ENCODE measurements at places on chromosomes 1 and 21.

GRCh38 chr1:31828926-31829690 is 13.3 kb upstream of the SPOCD1 start:
- no peak for DNase-seq

- no peak for DNase-seq
Observed at GRCh38 chr1:84839544-84839943, 53.5 kb downstream of the LPAR3 start.

GRCh38 chr1:194975913-194976312 is 1632.3 kb downstream of the KCNT2 start:
- DNase-seq, result no peak

DNA sequence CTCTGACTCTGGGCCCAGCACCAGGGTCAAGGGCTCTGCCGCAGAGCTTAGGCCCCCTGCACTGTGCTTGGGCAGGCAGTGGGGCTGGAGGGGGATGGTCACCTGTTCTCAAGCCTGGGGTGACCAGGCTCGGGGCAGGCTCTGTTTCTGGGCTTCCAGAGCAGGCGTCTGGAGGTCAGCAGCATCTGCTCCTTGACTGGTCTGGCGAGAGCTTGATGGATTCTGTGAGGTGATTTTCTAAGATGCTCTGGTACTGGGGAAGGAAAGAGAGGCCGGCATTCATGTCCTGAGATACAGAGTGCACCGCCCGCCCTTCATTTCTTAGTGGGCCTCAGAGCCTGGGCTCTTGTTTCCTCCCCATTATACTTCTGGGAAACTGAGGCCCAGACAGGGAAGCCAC is 24.5 kb downstream of the RAB7B start:
- DNase-seq, result no peak
